Activated CD8-positive, alpha-beta T cell treated with anti-CD3 and anti-CD28 coated beads for 36 hours (primary cell): ENCODE measurements at places on chromosomes 1 and 21.
A peak's percentile ranks its signal among the peaks of the same experiment; 100 is the strongest.

DNA sequence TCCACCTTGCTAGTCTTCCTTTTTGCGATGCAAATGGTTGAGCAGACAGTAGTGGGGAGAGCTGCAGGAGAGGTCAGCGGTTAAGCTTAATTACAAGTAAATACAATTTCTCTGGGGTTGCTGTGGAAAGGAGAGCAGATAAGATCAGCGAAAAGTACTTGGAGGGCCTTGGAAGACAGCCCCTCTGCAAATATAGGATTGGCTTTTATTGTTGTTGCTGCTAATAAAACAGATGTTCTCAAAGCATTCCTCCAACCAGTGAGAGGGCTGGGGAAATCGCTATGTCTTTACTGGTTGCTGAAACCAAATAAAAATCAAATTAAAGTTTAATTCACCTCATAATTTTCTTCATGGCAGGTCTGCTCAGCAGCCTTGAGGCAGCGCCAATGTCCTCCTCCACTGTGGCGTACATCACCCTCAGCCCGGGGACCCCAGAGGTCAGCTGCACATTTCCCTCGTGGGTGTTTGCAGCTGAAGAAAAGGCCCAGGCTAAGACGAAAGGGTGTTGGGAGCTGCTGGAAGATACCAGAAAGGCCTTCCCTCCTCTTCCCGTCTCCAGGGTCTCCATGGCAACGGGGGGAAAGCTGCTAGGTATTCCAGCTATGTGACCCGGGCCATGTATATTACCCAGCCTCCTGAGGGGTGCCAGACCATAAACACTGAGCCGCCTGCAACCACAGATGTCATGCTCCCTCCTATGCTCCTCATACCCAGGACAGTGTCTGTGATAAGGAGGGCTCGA, 54.6 kb upstream of the POU2F1 start:
- H3K36me3 ChIP-seq: no peaks in the 10 kb centered on the region
- peaks cover 8% of the 10 kb centered on the region for H3K4me1 ChIP-seq
- H3K27me3 ChIP-seq: peaks cover 15% of the 10 kb centered on the region
- DNase-seq: no peak
- no peak overlapping the region for H3K4me3 ChIP-seq

- H3K27me3 ChIP-seq: no peaks in the 10 kb centered on the region
- H3K36me3 ChIP-seq: peaks cover 30% of the 10 kb centered on the region
- peak overlapping the region; percentile 94 for H3K4me3 ChIP-seq
- DNase-seq: no peak
Observed at GRCh38 chr1:40257313-40257687, 736 bp upstream of the ZMPSTE24 start.

DNA sequence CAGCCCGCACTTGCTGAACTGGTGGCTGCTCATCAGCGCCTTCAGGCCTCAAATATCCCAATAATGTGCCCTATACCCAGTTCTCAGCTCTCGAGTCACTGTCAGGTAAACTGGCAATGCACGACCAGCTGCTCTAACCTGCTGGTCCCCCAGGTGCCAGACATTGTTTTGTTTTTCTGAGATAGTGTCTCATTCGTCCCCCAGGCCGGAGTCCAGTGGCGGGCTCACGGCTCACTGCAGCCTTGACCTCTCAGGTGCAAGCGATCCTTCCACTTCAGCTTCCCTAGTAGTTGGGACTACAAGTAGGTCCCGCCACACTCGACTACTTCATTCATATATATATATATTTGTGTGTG, 1.0 kb upstream of the NADK start:
- H3K4me1 ChIP-seq: peaks cover 66% of the 10 kb centered on the region
- peak overlapping the region; percentile 89 for H3K27ac ChIP-seq
- no peaks in the 10 kb centered on the region for H3K27me3 ChIP-seq
- DNase-seq: no peak
- H3K4me3 ChIP-seq: peak overlapping the region; percentile 49

GRCh38 chr1:6162341-6162740, 17.8 kb downstream of the CHD5 start:
- no peak overlapping the region for H3K4me3 ChIP-seq
- peaks cover 17% of the 10 kb centered on the region for H3K27me3 ChIP-seq
- DNase-seq: no peak
- no peaks in the 10 kb centered on the region for H3K4me1 ChIP-seq
- no peak overlapping the region for H3K27ac ChIP-seq
- no peaks in the 10 kb centered on the region for H3K36me3 ChIP-seq

DNA sequence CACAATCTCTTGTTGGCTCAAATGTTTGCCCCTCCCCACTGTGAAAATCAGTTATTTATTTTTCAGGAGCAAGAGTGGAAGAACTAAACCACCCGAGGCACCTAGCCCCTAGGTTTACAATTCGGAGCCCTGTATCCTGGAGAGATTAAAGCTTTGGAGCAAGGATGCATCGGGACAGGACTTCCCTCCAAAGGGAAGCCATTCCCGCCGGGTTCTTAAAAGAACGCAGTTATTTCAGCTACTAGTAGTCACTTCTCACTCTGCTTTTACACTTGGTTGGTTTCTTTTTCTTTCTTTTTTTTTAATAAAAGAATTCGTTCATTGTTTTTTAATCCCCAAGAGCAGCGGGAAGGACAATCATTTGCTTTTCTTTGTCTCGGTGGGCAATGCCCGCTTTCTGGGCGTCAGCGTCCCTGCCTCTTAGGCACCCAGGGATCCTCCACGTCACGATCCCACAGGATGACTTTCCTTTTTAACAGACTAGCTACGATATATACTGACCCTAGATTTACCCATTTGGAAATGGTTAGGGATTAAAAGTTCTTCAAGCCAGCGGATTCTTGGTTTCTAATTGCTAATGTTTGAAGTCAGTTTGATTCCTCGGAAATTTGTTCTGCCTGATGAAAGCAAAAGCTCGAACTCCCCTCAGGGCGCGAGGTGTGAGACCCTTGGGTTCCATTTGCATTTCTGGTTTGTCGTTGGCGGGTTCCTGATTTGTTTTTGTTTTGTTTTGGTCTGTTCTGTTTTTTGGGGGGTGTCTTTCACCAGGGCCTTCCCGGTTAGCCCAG, 9.0 kb downstream of the TBX15 start:
- no peak overlapping the region for H3K27ac ChIP-seq
- peaks cover 7% of the 10 kb centered on the region for H3K4me1 ChIP-seq
- no peak overlapping the region for H3K4me3 ChIP-seq
- H3K36me3 ChIP-seq: peaks cover 15% of the 10 kb centered on the region
- no peak for DNase-seq

GRCh38 chr21:19566975-19567374, 1163.4 kb upstream of the TMPRSS15 start:
- DNase-seq: no peak
- no peak overlapping the region for H3K4me3 ChIP-seq
- H3K36me3 ChIP-seq: no peaks in the 10 kb centered on the region
- H3K27me3 ChIP-seq: no peaks in the 10 kb centered on the region

DNA sequence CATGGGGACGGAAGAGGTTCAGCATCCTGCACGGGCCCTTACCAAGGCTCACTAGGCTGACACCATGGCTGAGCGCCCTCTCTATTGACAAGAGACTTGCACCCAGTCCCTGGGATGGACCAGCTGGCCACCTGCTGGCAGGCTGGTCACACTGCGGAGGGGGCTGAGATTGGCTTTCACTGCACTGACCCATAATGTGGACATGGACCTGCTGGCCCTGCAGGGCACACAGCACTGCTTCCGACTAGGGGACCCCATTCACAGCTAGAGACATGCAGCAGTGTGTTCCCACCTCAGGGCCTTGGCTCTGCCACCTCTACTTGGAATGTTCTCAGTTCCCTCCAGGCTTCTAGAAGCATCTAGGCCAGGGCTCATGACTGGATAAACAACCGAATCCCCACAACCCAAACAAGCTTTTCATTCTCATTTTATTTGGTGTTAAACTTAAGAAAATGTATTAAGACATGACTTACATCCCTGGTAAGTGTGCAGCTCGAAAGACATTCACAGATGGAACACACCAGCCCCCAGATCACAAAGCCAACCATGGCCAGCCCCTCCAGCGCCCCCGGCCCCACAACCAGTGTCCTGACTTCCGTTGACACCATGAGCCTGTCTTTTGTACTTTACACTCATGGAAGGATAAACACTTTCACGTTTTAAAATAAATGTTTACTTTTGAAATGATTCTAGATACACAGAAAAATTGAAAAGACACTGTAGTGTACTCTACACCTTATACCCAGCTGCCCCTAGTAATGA, 9.3 kb upstream of the SRARP start:
- H3K4me1 ChIP-seq: no peaks in the 10 kb centered on the region
- peak; percentile 70 for DNase-seq
- H3K27ac ChIP-seq: no peak overlapping the region
- H3K27me3 ChIP-seq: no peaks in the 10 kb centered on the region

DNA sequence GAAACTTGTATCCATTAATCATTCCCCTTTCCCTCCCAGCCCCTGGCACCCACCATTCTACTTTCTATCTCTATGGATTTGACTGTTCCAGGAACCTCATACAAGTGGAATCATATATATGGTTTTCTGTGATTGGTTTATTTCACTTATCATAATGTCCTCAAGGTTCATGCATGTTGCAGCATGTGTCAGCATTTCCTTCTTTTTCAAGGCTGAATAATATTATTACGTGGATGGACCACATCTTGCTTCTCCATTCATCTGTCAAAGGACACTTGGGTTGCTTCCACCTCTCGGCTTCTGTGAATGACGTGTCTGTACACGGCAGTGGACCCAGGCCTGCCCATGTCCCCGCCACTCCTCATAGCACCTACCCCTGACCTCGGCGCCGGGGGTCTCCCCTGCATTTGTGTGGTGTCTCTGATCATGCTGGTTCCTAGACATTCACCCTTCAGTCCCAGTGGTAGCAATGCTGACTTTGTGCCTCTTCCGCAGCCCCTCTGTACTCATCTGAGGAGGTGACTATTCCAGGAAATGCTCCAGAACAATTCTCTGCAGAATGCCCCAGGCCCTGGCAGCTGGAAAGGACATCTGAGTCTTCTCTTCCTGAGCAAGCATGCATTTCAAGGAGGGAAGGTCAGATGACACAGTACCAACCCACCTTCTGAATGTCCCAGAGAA, 136.9 kb downstream of the PSMG1 start:
- H3K4me1 ChIP-seq: no peaks in the 10 kb centered on the region
- H3K27ac ChIP-seq: no peak overlapping the region
- no peaks in the 10 kb centered on the region for H3K27me3 ChIP-seq
- no peaks in the 10 kb centered on the region for H3K36me3 ChIP-seq
- DNase-seq: no peak
- no peak overlapping the region for H3K4me3 ChIP-seq

DNA sequence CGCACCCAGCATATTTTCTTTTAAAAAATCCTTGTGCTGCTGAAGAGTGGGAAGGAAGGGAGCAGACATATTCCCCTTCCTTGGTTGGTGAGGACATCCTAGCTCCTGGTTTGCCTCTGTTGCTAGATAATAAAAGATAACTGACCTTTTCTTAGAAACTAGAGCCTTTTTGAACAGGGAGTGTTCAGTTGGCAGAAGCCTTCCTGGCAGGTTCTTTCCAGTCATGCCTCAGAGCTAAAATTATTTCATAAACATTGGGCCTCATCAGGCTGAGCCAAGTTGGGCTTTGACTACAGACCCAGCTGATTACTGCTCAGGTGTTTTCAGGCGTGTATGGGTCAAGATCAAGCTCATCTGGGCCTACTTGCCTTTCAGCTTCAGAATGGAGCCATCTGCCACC, 22.7 kb upstream of the SH3BGRL3 start:
- H3K4me1 ChIP-seq: no peaks in the 10 kb centered on the region
- H3K27ac ChIP-seq: no peak overlapping the region
- H3K36me3 ChIP-seq: peaks cover 66% of the 10 kb centered on the region
- no peak overlapping the region for H3K4me3 ChIP-seq

GRCh38 chr1:204065174-204065985, 7.5 kb upstream of the SOX13 start:
- peaks cover 7% of the 10 kb centered on the region for H3K27me3 ChIP-seq
- H3K27ac ChIP-seq: no peak overlapping the region
- H3K4me3 ChIP-seq: no peak overlapping the region
- no peak for DNase-seq
- H3K4me1 ChIP-seq: peaks cover 12% of the 10 kb centered on the region

DNA sequence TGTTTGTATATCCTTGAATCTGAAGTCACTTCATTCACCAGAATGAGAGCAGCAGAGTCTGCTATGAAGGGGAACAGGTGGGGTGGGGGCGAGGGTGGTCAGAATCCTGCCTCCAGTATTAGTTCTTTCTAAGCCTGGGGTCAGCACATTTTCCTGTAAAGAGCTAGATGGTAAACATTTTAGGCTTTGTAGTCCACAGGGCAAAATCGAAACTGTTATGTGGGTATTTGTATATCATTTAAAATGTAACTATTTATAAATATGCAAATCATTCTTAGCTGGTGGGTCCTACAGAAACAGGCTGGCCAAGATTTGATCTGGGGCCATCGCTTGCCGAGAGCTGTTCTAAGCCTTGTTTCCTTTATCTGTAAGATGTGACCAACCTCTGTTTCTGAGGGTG, 96.0 kb downstream of the IGSF21 start:
- H3K27ac ChIP-seq: no peak overlapping the region
- no peaks in the 10 kb centered on the region for H3K36me3 ChIP-seq
- no peak for DNase-seq
- H3K27me3 ChIP-seq: peaks cover 23% of the 10 kb centered on the region
- H3K4me3 ChIP-seq: no peak overlapping the region

DNA sequence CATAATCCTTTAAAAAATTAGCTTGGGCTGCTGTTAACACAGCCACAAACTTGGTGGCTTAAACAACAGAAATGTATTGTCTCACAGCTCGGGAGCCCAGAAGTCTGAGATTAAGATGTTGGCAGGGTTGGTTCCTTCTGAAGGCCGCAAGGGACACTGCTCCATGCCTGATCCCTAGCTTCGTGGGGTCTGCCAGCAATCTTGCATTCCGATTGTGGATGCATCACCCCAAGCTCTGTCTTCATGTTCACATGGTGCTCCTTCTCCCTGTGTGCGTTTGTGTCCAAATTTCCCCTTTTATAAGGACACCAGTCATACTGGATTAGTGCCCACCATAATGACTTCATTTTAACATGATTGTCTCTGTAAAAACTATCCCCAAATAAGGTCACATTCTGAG, 5.0 kb upstream of the HHIPL2 start:
- H3K27me3 ChIP-seq: no peaks in the 10 kb centered on the region
- no peak overlapping the region for H3K4me3 ChIP-seq
- H3K27ac ChIP-seq: no peak overlapping the region
- H3K4me1 ChIP-seq: no peaks in the 10 kb centered on the region
- peaks cover 8% of the 10 kb centered on the region for H3K36me3 ChIP-seq
- no peak for DNase-seq

GRCh38 chr1:1954831-1955441, 35.9 kb upstream of the TMEM52 start:
- H3K36me3 ChIP-seq: no peaks in the 10 kb centered on the region
- peaks cover 13% of the 10 kb centered on the region for H3K27me3 ChIP-seq
- peaks cover 5% of the 10 kb centered on the region for H3K4me1 ChIP-seq
- no peak overlapping the region for H3K4me3 ChIP-seq
